Stimulated activated CD8-positive, alpha-beta memory T cell treated with anti-CD3 and anti-CD28 coated beads, Interleukin-2, amount 100 ng/mL, for 1 hour (primary cell): ENCODE measurements at places on chromosomes 13 and 19.

GRCh38 chr13:67372868-67373464 is 142.8 kb upstream of the PCDH9 start:
- DNase-seq: no peak

DNA sequence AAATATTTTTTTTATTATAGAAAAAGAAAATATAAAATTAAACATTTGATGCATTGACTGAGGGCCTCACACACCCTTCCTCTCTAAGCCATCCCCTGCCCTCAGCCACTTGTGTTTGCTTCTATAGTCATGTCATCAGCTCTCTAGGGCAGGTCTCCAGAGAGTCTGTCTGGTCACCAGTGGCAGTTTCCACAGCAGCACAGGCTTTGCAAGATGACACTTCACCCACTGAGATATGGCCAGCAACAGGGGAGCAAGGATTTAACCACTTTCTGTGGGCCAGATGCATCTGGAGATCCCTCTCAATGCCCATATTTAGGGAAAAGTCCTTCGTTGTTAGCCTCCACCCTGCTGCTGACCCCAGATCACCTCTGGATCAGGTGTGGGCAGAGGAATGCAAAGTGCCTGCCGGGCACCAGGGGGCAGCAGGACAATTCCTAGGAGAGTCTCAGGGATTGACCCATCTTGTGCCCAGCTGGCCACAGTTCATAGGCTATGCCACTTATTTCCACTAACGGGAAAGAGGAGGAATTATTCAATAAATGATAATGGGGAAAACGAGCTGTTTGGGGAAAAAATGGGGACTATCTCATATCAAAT is 4.8 kb downstream of the ABCC4 start:
- DNase-seq: no peak

GRCh38 chr13:74336546-74336945 is 202.3 kb upstream of the KLF12 start:
- DNase-seq: no peak

DNA sequence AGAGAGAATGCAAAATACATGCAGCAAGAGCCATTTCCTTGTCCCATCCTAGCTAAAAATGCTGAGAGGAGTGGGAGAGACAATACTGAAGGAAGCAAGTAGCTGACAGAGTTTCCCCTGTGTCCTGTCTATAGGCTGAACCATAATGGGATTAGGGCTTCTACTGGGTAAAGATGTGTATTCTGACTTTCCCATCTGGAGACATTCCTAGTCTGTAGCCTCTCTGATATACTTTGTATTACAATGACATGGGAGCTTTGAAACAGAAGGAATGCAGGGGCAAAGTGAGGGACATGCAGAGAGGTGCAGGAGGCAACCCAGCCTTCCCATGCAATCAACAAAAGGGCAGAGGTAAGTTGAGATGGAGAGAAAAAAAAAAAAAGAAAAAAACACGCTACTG is 10.5 kb upstream of the GPC6 start:
- no peak for DNase-seq

DNA sequence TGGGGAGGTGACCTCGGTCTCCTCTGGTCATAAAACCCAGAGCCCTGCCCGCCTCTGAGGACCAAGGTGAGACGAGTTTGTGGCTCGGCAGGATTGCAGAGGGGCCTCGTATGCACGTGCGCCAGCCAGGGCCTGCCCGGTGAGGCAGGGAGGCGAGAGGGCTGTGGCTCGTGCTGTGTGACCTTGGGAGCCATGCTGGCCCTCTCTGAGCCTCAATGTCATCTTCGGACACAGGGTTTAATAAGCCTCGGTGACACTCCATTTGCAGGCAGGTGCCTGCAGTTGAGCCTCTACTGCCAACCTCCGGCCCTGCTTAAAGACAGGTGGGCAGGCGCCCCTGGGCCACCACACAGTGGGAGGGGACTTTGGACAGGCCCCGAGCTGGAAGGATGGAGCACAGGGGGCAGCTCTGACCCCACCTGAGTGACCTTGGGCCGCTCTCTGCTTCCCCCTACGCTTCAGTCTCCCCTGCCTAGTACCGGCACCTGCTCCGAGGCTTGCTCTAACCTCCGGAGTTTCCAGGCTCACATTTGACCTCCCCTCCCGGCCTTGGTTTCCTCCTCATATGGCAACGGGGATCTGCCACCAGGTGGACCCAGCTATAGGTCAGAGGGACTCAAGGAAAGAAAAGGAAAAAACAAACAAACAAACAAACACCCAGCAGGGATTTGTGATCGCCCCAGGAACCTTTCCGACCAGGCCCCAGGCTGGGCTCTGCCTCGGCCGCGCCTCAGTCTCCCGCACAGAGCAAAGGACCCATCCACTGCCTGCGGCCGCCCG is 3.1 kb downstream of the ZBTB7A start:
- no peak for DNase-seq

DNA sequence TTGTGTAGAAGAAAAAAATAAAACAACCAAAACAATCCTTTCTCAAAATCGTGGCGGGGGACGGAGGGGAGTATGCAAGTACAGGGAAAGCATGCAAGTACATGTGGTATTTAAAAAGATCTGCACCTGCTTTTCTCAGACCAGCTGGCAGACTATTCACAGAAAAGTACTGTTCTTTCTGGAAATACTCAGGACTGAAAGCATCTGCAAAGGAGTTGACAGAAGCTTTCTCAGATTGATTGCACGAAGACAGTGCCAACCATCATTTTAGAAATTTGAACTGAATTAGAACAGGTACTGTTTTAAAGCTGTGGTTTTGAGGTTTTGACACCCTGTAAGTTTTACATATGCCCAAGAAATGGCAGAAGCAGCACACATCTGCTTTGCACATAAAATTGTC is 19.8 kb upstream of the PCDH8 start:
- DNase-seq: no peak

DNA sequence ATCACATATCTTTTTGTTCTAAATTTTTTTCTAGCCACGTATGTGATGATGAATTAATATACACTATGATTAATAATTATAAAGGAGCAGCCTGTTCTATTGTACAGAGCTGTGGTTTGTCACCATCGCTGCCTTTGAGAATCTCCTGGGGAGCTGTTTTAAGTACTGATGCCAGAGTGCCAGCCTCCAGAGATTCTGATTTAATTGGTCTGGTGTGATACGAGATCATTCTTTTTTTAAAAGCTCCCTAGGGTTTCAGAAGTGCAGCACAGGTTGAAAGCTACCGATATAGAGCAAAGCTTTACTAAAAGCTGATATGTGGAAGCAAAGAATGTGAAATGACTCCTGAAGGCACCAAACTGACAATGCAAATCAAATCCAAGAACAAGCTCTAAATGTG is 314.7 kb downstream of the ITGBL1 start:
- no peak for DNase-seq

DNA sequence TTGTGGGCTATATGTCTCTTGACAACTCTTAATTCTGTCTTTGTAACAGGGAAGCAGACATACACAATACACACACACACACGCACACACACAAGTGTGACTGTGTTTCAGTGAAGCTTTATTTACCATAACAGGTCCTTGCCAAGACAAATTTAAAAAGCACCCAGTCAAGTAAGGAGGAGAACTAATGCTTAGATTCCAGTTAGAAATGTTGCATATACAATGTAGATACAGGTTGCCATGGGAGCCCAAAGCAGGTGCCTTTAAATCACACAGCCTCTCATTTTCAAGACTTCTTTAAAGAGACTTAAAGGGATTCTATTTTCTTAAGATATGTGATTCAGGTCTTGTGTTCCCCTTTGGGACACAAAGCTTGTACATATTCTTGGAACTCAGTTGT is 1551.9 kb downstream of the EFNB2 start:
- DNase-seq: no peak

- DNase-seq: no peak
These were observed 47.7 kb downstream of the FNDC3A start for GRCh38 chr13:49023431-49023830.

GRCh38 chr19:3368441-3368795 is 2.0 kb downstream of the NFIC start:
- no peak for DNase-seq

GRCh38 chr19:49020342-49020741 is 3.5 kb upstream of the LHB start:
- no peak for DNase-seq

DNA sequence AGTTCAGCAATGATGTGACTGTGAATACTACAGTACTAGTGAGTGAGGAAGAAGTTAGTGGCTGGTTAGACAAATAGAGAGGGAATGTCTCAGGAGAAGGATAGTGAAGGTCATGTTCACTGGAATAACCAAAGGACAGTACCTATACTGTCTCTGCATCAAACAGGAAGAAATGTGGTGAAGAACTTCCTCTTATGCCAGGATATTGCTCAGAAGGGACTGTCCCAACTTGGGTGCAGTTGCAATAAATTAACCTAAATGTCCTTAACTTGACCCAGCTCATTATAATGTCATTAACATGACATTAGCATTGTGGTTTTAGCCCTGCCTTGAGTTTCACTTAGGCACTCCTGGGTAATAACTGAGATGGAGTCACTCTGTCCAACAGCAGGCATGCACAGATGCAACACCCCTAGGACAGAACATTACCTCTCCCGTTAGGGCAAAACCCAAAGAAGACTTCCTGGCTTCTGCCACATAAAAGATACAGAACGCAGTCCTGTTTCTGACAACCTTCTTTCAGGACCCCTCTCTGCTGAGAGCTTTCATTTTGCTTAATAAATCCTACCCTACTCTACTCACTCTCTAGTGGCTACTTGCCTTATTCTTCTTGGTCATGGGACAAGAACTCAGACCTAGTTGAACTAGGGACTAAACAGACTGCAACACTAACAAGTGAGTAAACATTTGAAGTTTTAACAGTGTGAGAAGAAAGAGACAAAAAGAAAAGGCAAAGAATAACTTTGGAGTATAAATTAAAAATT is 1591.6 kb upstream of the MIR17HG start:
- DNase-seq: no peak
